ENCODE measurements at places on chromosomes 7 and 10.

DNA sequence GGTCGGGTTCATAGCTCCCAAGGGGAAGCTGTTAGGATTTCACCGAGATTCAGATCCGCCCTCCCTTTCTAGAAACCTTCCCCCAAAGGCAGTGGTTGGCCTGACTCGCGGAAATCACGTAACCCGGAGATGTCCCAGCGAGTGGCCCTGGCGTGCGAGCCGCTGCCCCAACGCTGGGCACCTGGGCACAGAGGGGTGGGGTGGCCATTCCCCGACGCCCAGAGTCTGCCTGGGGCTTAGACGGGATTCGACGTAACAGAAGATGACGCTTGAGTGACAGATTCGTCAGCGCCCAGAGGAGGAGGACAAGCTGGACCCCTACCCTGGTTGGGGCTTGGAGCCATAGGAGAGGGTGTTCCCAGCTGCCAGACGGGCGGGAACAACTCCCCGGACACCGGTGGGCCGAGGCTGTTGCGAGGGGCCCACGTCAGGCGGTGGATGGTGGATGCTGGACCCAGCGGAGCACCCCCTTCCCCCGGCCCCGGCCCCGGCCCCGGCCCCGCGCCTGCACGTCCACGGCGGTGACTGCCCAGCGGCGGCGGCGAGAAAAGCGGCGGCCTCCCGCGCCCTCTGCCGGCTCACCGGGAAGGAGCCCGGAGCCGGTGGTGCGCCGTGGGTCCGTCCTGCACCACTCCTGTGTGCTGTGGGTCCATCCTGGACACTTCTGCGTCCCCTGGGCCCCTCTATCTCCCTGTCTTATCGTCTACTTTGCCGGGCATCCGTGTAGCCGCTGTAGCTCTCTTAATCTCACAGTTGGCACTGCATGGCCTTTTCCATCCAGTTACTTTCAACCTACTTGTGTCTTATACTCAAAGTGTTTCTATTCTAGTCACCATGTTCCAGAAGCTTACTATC is 35.4 kb upstream of the KNDC1 start:
- DNase-seq: no peak

GRCh38 chr7:11910253-11910652 is 78.3 kb upstream of the THSD7A start:
- no peak for DNase-seq

DNA sequence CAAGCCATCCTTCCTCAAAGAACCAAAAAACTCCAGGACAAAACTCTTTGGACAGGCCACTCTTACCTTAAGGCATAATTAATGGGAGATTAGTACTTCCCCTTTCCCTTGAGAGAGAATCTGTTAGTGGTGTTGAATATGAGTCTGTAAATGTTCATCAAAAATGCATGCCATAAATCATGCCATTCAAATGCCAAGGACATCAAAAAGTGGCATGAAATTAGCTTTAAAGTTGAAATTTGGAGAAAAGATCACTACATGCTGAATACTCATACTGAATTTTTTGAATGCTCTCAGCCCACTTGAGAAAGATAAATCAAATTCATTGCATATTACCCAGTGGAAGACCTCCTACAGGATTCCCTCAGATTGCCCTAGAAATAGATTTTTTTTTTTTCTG is 6.7 kb downstream of the NRCAM start:
- no peak for DNase-seq

- DNase-seq: no peak
These were observed 232.1 kb downstream of the IMMP2L start for GRCh38 chr7:111330235-111330523.

GRCh38 chr7:140423501-140423900 is 19.6 kb downstream of the RAB19 start:
- no peak for DNase-seq

GRCh38 chr7:139936760-139937310 is 107.8 kb downstream of the TBXAS1 start:
- no peak for DNase-seq

Measured in stimulated activated CD8-positive, alpha-beta memory T cell treated with anti-CD3 and anti-CD28 coated beads, Interleukin-7, amount 100 ng/mL, for 1 hour (primary cell).